Activated T-helper 2 cell treated with anti-CD3 and anti-CD28 coated beads, Interferon-gamma antibody, Interleukin-2, Interleukin-4, amounts not matched to agents 10 μg/mL and 5 μg/mL and 100 μg/mL, durations not matched to agents 14 hours and 24 hours and 36 hours (primary cell): ENCODE measurements at places on chromosomes 2 and 18.

- DNase-seq: no peak
Observed at GRCh38 chr2:15841776-15842560, 98.4 kb upstream of the MYCN start.

DNA sequence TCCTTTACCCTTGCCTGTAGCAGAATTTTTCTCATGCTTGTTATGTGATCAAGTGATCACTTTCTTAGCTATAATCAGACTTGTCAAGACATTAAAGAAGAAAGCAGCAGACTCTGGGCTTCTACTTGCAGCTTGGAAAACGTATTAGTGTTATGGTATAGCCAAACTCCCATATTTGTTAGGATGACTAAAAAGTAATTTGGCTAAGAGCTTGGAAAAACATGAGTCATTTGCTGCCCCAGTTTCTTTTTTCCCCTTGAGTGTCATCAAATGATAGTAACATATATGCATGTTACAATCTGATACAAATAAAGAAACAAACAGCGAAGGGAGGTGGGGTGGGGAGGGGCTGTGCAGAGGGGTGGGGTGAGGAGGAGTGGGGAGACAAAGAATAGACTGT, 155.5 kb downstream of the IKZF2 start:
- DNase-seq: no peak

GRCh38 chr2:159516241-159516758, 100.0 kb downstream of the BAZ2B start:
- DNase-seq: no peak

DNA sequence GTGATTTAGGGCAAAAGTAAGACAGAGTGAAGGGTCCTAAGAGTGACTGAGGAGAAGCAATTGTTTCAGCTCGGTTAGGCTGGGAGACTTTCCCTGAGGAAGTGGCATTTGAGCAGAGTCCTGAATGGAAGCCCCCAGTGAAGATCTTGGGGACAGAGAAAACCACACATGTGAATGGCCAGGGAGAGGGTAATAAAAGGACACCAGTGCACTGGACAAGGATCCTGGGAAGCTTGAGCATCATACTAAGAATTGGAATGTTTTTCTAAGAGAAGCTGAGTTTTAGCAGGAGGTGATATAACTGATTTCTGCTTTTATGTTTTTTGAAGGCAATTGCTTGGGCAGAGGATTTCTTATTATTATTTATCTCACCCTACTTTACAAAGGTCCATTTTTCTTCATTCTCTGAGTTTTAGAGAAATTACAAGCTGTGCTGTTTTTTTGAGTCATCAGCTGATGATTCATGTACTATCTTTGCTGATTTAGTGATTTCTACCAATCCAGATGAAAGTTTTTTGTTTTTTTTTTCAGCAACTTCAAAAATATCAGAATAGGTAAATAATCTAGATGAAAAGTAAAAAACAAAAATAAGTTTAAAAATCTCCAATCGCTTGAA, 43.5 kb downstream of the MFSD6 start:
- DNase-seq: no peak

GRCh38 chr2:173571887-173572680, 217.4 kb downstream of the CDCA7 start:
- no peak for DNase-seq

- no peak for DNase-seq
Observed at GRCh38 chr2:223075301-223076270, 23.6 kb downstream of the KCNE4 start.

DNA sequence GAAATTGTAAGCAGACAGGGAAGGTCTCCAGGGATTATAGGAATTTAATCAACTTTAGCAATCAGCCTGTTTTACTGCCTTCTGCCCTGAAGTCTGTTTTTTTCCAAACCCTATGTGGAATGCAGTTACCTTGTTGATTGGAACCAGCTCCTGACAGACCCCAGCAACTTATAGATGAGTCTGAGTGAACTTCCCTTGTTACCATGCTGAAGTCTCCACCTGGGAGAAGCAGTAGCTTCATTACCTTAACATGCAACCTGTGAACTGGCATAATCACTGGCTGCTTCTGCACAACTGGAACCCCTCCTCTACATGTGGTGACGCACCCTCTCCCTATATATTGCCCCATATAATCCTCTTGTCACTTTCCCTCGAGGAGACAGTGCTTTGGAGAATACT, 226.3 kb upstream of the SPOPL start:
- no peak for DNase-seq

DNA sequence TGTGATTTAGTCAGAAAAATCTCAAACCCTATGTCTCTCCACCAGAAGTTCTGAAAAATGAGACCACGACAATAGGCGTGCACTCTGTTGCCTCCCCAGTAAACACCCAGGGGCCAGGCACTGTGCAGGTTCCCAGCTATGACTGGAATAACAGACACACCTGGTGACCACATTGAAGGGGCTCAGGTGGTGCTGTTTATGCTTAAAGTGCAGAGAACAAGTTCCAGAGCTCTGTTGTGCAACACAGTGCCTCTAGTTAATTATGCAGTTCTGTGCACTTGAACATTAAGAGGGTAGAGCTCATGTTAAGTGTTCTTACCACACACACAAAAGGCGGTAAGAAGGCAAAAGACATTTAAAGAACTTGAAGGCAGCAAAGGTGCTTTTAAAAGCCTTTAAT, 52.6 kb upstream of the AFF3 start:
- no peak for DNase-seq

DNA sequence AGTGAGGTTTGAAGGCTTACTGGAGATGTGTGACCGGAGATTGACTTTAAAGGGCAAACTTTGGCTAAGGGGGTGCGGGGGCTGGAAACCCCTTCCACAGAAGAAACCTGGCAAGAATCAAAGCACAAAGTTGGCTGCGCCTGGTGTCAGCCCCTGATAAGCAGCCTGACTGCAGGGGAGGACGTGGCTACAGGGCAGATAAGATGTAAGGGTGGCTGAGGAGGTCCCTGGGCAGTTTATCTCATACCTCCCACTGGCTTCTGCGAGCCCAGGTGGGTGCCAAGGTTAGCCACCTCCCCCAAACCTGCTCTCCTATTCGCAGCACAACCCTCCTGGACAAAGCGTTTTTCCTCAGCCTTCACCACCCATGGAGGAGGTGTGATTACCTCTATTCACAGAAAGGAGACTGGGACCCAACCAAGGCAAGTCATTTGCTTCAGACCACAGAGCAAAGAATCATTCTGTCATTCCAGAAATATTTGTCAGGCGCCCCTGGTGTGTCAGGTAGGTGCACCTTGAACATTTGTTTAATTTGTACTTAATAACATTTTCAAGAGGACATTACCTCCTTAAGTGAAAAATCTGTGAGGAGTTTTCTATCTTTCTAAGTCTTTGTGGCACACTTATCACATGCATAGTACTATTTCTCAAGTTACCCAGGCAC, 73.1 kb upstream of the IL1R1 start:
- DNase-seq: no peak

DNA sequence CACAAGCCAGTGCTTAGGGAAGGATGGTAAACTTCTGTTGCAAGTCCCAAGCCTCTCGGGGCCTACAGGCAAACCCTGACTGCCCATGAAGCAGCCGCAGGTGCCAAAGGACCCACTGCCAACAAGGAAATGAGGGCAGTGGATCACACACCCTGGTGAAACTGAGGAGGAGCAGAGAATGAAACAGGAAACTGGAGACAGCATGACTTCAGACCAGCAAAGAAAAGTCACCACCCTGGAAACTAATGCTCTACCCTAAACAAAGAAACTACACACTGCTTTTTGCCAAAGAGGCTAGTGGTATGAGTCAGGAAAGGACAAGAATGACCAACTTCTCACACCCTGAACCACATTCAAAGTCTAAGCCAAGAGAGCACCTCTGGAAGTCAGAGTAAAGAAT, 97.2 kb downstream of the MYO5B start:
- no peak for DNase-seq

DNA sequence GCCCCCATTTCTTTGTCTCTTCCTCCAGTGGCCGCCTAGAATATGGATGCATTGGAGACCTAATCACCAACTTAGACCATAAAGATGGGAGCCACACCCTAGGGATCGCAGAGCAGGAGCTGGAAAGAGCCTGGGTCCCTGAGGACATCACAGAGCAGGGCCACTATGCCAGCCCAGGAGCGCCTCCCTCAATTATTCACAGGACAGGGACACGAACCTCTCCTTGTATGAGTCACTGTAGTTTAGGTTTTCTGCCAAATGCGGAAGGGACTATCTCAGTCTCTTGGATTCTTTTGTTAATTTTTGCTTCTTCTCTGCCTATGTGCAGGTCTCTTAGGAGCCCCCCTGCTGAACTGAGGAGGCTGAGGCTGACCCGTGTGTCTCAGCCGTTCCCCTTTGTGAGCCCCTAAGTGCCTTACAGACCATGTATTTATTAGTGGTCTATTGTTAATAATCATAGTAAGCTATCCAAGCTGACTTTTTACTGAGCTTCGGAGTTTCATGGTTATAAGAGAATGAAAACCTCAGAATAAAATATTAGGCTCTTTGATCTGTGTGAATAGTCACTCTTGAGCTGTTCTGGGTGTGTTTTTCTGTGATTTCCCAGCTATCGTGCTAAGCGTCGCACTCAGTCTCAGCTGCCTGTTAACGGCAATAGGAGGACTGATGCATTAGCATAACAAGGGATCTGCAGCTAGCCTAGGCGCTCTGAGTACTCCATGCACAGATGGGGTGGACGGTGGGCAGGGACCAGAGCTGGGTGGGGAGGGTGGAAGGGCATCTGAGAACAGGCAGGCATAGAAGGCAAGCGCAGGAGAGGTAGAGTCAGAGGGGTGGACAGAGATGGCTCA, 12.7 kb upstream of the PTPN4 start:
- no peak for DNase-seq
